Ovary (tissue), 10 donors: ENCODE measurements at places on chromosomes 1 and 21.

DNA sequence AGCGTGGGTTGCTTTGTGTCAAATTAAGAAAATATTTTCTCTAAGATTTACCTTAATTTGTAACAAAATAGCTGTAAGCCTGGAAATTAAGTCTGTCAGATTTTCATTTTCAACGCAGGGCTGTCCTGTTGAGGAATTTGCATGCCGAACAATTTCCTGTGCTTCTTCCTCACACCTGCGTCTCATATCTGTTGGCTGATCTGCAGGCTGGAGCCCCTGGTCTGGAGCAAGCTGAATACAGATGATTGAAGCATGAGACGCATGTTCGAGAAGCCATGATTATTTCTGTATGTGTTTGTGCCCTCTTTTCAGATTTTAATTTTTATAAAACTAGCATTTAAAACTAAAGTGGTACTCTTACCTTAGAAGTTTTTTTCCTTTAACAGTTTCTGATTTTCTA, 9.8 kb downstream of the MIXL1 start:
- no peaks in the 10 kb centered on the region for H3K36me3 ChIP-seq
- H3K4me1 ChIP-seq: no peaks in the 10 kb centered on the region
- H3K4me3 ChIP-seq: no peak overlapping the region
- no peak for DNase-seq
- no peaks in the 10 kb centered on the region for H3K27me3 ChIP-seq

- peak; percentile 31 for DNase-seq
- H3K4me3 ChIP-seq: no peak overlapping the region
- peaks cover 12% of the 10 kb centered on the region for H3K4me1 ChIP-seq
- H3K27ac ChIP-seq: no peak overlapping the region
- no peaks in the 10 kb centered on the region for H3K27me3 ChIP-seq
These were observed 102.0 kb downstream of the CRYAA start for GRCh38 chr21:43270800-43271301.

- peaks cover 3% of the 10 kb centered on the region for H3K4me1 ChIP-seq
- no peaks in the 10 kb centered on the region for H3K27me3 ChIP-seq
- no peaks in the 10 kb centered on the region for H3K36me3 ChIP-seq
- no peak overlapping the region for H3K4me3 ChIP-seq
- no peak overlapping the region for H3K27ac ChIP-seq
- DNase-seq: no peak
These were observed 52.7 kb upstream of the DIRAS3 start for GRCh38 chr1:68103011-68103545.

GRCh38 chr1:230641900-230642262, 400 bp upstream of the COG2 start:
- H3K27ac ChIP-seq: no peak overlapping the region
- DNase-seq: no peak
- peak overlapping the region; percentile 88 for H3K4me3 ChIP-seq
- no peaks in the 10 kb centered on the region for H3K36me3 ChIP-seq
- peaks cover 12% of the 10 kb centered on the region for H3K4me1 ChIP-seq
- H3K27me3 ChIP-seq: no peaks in the 10 kb centered on the region

GRCh38 chr21:31382060-31382459, 38.0 kb upstream of the TIAM1 start:
- no peaks in the 10 kb centered on the region for H3K27me3 ChIP-seq
- H3K4me3 ChIP-seq: no peak overlapping the region
- H3K4me1 ChIP-seq: no peaks in the 10 kb centered on the region

GRCh38 chr1:110675060-110675791, 486 bp upstream of the KCNA3 start:
- H3K4me3 ChIP-seq: peak overlapping the region; percentile 46
- peaks cover 5% of the 10 kb centered on the region for H3K4me1 ChIP-seq
- H3K36me3 ChIP-seq: no peaks in the 10 kb centered on the region
- no peaks in the 10 kb centered on the region for H3K27me3 ChIP-seq

DNA sequence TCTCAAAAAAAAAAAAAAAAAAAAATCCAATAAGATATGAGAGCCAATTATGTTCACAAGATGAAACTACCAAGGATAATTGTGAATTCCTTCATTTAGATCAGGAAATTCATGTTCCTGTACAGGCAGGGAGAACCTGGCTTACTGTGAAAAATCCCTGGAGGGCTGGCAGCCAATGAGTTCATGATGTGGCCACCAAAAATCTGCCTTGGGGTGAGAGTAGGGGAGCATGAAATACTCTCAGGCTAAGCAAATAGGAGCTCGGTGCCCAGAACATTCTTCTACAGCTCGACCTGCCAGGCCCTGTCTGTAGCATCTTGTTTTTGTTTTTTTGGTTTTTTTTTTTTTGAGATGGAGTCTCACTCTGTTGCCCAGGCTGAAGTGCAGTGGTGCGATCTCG, 50.1 kb downstream of the PIK3CD start:
- H3K27me3 ChIP-seq: no peaks in the 10 kb centered on the region
- no peaks in the 10 kb centered on the region for H3K4me1 ChIP-seq
- DNase-seq: no peak

- no peak for DNase-seq
- H3K4me1 ChIP-seq: peaks cover 2% of the 10 kb centered on the region
- no peak overlapping the region for H3K4me3 ChIP-seq
- no peaks in the 10 kb centered on the region for H3K27me3 ChIP-seq
- H3K27ac ChIP-seq: no peak overlapping the region
- H3K36me3 ChIP-seq: no peaks in the 10 kb centered on the region
These were observed 45.2 kb upstream of the C1orf198 start for GRCh38 chr1:230913496-230913895.

DNA sequence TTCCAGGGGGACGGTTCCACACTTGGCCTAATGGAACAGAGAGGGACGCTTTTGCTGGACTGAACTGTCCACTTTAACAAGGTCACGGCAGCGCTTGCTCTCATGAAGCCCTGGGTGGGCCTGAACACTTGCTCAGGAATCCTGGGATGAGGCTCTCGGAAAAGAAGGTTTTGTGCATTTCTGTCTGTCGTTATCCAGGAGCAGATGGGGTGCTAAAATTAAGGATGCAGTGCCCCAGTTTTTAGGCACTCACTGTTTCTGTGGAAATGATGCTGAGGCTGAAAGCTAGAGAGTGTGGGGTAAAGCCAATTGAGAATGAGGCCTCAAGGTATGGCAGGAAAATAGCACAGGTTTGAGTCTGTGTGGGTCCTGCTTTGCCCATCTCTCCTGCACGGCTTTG, 111.0 kb downstream of the DAB1 start:
- H3K27me3 ChIP-seq: no peaks in the 10 kb centered on the region
- no peak for DNase-seq
- H3K4me1 ChIP-seq: no peaks in the 10 kb centered on the region
- no peak overlapping the region for H3K4me3 ChIP-seq
- no peak overlapping the region for H3K27ac ChIP-seq
- no peaks in the 10 kb centered on the region for H3K36me3 ChIP-seq

GRCh38 chr1:56797065-56797685, 22.0 kb downstream of the FYB2 start:
- H3K27me3 ChIP-seq: no peaks in the 10 kb centered on the region
- no peak overlapping the region for H3K27ac ChIP-seq
- H3K36me3 ChIP-seq: no peaks in the 10 kb centered on the region
- DNase-seq: no peak
- H3K4me3 ChIP-seq: no peak overlapping the region
- H3K4me1 ChIP-seq: no peaks in the 10 kb centered on the region

GRCh38 chr1:110242731-110243130, 32.6 kb downstream of the KCNC4 start:
- H3K27ac ChIP-seq: no peak overlapping the region
- H3K27me3 ChIP-seq: no peaks in the 10 kb centered on the region
- DNase-seq: no peak

GRCh38 chr1:231424950-231425805, 3.1 kb upstream of the EGLN1 start:
- no peaks in the 10 kb centered on the region for H3K4me1 ChIP-seq
- H3K36me3 ChIP-seq: no peaks in the 10 kb centered on the region
- no peak for DNase-seq
- no peaks in the 10 kb centered on the region for H3K27me3 ChIP-seq
- H3K27ac ChIP-seq: no peak overlapping the region

DNA sequence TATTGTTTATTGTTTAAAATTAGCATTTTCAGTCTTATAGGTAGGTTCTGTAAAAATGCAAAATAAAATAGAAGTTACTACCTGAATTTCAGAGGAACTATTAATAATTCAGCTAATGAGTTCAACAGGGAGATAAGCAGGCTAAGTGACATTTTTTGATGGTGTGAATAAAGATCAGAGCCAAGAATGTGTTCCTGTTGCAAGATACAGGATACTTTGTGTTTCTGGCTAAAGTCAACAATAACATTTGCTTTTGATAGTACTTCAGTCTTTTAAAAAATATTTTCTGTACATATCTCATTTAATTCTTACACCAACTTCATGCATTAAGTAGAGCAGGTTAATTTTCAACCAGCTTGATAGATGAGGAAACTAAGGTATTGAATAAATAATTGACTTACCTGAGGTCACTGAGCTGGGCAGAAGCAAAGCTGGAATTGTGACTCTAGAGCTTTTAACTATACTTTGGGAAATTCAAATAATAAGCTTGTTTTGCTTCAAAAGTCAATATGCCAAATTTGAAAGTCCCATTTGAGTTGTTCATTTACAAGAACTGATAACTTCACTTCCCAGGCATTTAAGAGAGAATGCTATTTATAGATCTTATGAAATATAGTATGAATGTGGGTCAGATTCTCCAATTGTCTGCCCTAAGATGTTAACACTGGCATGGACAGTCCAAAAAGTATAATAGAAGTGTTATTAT, 6.0 kb downstream of the GORAB start:
- H3K36me3 ChIP-seq: no peaks in the 10 kb centered on the region
- H3K27me3 ChIP-seq: no peaks in the 10 kb centered on the region
- DNase-seq: no peak
- H3K4me3 ChIP-seq: no peak overlapping the region

GRCh38 chr1:30731806-30732276, 8.5 kb upstream of the MATN1 start:
- no peaks in the 10 kb centered on the region for H3K36me3 ChIP-seq
- no peak for DNase-seq
- H3K4me3 ChIP-seq: no peak overlapping the region
- no peaks in the 10 kb centered on the region for H3K27me3 ChIP-seq

DNA sequence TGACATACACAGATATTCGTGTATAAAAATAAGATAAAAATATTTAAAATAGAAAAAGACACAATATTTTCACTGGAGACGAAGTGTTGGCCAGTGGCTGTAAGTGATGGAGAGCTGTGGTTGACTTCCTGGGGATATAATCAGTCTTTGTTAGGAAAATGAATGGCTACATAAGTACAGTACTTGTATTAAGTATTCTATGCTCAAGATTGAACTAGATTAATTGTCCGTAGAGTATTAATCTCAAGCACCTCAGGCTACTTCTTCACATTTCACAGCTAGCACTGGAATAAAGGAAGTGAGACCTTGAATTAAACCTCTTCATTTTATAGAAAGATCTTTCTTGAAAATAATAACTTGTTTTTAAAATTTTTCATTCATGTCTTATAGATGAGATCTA, 39.0 kb upstream of the RGS5 start:
- H3K36me3 ChIP-seq: no peaks in the 10 kb centered on the region
- H3K27ac ChIP-seq: no peak overlapping the region
- no peaks in the 10 kb centered on the region for H3K27me3 ChIP-seq
- no peak overlapping the region for H3K4me3 ChIP-seq
- no peaks in the 10 kb centered on the region for H3K4me1 ChIP-seq
- no peak for DNase-seq

- no peak overlapping the region for H3K27ac ChIP-seq
- H3K27me3 ChIP-seq: no peaks in the 10 kb centered on the region
- DNase-seq: no peak
- H3K4me1 ChIP-seq: no peaks in the 10 kb centered on the region
- no peak overlapping the region for H3K4me3 ChIP-seq
These were observed 46.7 kb downstream of the CLIC6 start for GRCh38 chr21:34715518-34715917.

DNA sequence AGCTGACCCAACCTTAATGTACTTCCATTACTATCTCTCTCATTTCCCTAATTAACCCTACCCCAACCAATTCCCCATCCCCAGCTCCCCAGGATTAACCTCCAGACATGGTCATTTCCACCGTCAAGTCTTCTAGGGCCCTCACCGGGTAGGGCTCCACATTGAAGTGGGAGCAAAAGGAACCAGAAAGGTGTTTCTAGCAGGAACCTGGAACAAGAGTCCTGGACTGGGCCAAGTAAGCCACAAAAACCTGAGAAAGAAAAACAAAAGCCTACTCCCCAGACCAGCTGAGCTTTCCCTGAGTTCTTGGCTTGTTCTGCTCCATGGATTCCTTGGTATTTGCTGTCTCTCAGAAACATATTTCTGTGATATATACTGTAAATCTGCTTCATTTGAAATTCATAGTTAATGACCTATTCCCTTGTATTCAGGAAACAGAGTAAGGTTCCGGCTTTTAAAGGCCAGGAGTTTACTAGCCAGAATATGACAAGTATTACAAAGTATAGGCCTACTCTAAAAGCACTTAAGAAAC, 58.4 kb downstream of the SYF2 start:
- DNase-seq: no peak
- H3K27me3 ChIP-seq: no peaks in the 10 kb centered on the region
- no peak overlapping the region for H3K27ac ChIP-seq
- no peaks in the 10 kb centered on the region for H3K36me3 ChIP-seq

GRCh38 chr1:55812281-55812680, 597.1 kb upstream of the USP24 start:
- H3K27ac ChIP-seq: no peak overlapping the region
- H3K27me3 ChIP-seq: no peaks in the 10 kb centered on the region
- H3K4me1 ChIP-seq: peaks cover 8% of the 10 kb centered on the region
- no peaks in the 10 kb centered on the region for H3K36me3 ChIP-seq
- no peak for DNase-seq

DNA sequence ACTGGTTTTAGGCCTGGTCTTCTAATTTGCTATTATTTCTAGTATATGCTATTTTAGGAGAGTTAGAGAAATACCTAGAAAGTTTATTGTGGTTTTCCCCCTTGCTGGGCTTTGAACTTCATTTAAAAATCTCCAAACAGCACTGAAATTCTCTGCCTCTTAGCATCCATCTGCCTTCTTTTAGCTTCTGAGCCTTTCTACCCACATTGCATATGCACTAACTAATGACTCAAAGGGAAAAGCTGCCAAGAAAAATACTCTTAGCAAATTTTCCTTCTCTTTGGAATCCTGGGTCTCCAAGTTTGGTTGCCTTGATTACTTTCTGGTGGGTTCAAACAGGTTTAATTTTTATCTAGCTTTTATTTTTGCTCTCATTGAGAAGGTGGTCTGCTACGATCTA, 408.4 kb upstream of the PTBP2 start:
- H3K27me3 ChIP-seq: no peaks in the 10 kb centered on the region
- no peaks in the 10 kb centered on the region for H3K4me1 ChIP-seq
- DNase-seq: no peak
- no peak overlapping the region for H3K27ac ChIP-seq
- no peak overlapping the region for H3K4me3 ChIP-seq

GRCh38 chr1:170309389-170310013, 163.7 kb downstream of the NTMT2 start:
- DNase-seq: peak; percentile 76
- H3K4me3 ChIP-seq: no peak overlapping the region
- H3K27me3 ChIP-seq: no peaks in the 10 kb centered on the region
- H3K4me1 ChIP-seq: peaks cover 2% of the 10 kb centered on the region
- no peak overlapping the region for H3K27ac ChIP-seq

- DNase-seq: no peak
- no peak overlapping the region for H3K27ac ChIP-seq
- no peaks in the 10 kb centered on the region for H3K27me3 ChIP-seq
- H3K36me3 ChIP-seq: no peaks in the 10 kb centered on the region
- H3K4me1 ChIP-seq: no peaks in the 10 kb centered on the region
These were observed 18.4 kb upstream of the RCAN3 start for GRCh38 chr1:24484199-24484598.

GRCh38 chr1:182913401-182913800, 39.6 kb downstream of the SHCBP1L start:
- H3K36me3 ChIP-seq: no peaks in the 10 kb centered on the region
- no peak overlapping the region for H3K27ac ChIP-seq
- no peak overlapping the region for H3K4me3 ChIP-seq
